ENCODE measurements at places on chromosomes 2 and 18.

- no peak for DNase-seq
These were observed 74.0 kb upstream of the FZD7 start for GRCh38 chr2:201959626-201960025.

- no peak for DNase-seq
These were observed 8.3 kb downstream of the FOSL2 start for GRCh38 chr2:28400921-28401320.

DNA sequence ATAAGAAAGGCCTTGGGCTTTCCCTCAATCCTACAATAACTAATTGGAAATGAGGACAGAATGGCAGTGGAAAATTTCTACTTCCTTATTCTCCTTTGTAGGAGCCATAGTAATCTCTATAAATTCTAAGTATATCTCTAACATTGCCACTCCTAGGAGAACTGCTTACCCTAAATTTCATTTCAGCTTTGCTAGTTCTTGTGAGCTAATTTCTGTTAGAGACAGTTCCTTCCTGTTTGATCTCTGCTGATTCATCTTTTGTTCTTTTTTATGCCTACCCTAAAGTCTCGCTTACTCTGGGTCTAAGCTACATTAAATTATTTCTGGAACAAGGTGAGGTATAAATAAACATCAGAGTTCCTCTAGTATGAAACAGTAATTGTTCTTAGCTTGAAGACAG is 25.7 kb downstream of the ABHD3 start:
- DNase-seq: no peak

DNA sequence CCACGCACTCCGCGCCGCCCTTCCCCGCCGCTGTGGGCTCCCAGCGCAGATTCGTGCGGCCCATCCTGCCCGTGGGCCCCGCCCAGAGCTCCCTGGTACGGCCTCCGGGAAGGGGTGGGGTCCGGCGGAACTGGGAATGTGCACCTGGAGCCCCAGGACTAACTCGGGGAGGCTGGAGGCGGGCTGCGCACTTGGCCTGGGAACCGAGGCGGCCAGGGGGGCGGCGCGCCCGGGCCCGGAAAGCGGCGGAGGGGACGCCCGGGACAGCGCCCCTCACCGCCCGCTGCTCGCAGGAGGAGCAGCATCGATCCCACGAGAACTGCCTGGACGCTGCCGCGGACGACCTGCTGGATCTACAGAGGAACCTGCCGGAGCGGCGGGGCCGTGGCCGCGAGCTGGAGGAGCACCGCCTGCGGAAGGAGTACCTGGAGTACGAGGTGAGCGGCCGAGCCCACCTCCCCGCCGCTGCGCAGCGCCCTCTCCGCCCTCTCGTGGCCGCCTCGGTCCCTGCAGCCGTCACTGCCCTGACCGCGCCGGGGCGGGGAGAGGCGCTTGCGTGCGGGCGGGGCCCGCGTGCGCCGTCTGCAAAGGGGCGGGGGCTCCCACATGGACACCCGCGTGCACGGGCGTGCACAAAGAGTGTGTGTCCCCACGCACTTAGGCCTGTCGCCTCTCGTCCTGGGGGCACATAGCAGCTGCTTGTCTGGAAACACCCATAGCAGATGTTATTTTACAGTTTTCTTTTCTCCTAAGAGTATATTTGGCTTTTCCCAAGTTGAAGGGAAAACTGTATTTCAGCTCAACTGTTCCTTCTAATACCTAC is 25.2 kb downstream of the PSD4 start:
- DNase-seq: no peak

- DNase-seq: no peak
These were observed 33.5 kb upstream of the ATG16L1 start for GRCh38 chr2:233217892-233218377.

DNA sequence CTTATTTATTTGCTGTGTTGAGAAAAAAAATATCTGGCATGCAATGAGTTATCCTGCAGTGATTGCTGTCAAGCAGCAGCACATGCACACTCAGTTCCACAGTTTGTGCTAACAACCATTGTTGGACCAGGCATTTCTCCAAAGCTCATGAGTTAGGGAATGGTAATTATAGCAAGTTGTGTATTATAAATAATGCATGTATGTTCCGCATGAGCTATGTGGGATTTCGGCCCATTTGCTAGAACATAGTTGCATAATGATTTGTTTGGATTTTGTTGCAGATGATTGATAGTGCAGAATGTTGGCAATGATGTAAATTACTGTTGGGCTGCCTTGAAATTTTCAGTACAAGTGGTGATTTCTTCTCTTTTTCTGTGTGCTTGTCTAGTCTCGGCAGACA is 10.7 kb downstream of the KCNJ3 start:
- peak; percentile 67 for DNase-seq

DNA sequence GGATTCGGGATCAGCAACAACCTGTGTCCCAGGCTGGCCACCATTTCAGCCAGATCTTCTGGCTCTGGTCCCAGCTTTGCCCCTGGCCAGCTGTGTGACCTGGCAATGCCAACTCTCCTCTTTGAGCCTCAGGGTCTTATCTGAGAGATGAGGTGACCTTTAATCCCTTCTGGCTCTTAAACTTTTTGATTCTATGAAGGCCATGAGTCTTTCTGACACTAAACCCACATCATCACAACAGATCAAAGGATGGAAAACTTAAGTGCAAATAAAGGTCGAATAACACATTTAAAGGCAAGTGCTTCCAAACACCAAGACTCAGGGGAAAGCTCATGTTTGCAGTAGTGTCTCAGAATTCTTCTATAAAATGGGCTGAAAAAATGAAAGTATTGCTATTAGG is 491.8 kb upstream of the NRP2 start:
- DNase-seq: no peak

GRCh38 chr2:70855667-70856066 is 20.1 kb upstream of the CD207 start:
- no peak for DNase-seq

DNA sequence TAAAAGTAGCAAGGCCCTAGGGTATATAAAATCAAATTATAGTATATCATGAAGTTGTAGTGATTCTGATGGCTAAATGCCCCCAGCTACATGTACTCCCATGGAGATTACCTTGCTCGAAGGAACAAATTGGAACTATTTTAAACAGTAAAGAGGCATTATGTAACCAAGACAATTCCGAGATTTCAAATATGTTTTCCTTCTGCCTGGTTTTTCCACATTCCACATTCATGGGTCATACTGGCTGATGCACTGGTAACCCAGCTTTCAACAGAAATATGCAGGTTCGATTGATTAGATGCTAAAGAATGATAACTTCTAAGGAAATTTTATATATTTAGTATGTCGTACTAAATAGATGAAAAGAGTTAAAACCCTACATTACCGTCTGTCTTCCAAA is 62.3 kb upstream of the MGAT4A start:
- DNase-seq: no peak

DNA sequence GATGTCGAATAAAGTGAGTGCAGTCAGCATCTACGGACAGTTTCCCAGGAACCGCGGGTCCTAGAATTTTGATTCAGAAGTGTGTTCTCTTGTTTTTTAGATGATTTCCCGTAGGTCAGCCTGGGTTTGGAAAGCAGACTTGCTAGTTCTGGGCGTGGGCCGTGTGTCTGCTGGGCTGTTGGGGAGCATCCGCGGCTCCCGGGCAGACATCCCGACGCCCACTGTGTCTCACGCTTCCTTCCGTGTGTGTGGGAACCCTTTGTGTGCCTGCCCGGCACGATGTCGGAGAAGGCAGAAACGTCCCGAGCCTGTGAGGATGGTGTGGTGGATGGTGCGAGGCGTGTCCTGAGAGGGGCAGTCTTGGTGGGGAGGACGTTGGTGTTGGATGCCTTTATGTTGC is 18.4 kb downstream of the CTDP1 start:
- no peak for DNase-seq

GRCh38 chr2:45728458-45728942 is 77.0 kb downstream of the PRKCE start:
- no peak for DNase-seq

DNA sequence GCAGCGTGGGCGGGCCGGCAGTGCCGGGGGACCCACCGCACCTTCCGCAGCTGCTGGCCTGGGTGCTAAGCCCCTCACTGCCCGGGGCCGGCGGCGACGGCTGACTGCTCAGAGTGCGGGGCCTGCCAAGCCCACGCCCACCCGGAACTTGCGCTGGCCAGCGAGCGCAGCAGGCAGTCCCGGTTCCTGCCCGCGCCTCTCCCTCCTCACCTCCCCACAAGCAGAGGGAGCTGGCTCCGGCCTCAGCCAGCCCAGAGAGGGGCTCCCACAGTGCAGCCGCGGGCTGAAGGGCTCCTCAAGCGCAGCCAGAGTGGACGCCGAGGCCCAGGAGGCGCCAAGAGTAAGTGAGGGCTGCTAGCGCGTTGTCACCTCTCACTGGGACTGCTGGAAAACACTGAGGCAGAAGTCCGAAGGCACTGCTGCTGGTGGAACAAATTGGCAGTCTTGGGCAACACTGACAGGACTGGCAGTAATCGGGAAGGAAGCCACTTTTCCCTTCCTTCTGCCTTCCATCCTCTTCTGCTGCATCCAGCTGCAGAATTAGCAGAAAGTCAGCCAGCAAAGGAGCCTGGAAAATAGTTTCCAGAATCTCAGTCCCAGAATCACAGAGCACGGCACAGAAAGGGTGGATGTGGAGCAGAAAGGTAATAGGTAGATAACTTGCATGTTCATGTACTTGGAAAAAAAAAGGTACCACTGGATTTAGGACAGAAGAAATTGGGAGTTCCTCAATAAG is 179.4 kb upstream of the FN1 start:
- DNase-seq: no peak

DNA sequence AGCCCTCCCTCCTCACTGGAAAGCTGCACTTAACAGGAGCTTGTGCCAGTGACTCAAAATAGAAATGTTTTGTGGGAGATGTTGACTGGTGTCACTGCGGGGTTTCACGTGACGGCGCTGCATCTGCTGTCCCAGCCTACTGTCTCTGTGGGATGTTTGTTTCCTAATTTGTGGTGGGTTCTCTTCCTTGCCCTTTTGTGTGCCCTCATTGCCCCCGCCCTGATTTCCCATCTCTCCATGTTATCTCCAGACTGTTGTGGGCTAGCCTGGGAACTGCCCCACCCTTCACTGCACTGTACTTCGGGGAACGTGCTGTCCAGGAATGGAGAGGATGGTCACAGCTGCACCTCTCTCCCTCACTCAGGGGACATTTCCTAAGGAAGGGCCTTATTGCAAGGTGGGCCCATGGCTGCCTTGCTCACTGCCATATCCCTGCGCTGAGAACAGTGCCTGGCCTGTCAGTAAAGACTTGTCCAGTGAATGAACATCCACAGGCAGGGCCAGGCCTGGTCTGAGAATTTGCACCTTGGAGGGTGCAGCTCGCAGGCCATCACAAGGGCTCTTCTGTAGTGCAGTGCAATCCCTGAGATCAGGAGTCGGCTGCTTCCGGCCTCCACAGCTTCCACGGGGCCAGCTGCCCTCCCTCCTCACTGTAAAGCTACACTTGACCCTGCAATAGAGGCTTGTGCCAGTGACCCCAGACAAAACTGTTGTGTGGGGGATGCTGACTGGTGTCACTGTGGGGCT is 18.1 kb downstream of the ZAP70 start:
- DNase-seq: no peak

- DNase-seq: no peak
These were observed 49.7 kb downstream of the SH3BP4 start for GRCh38 chr2:235001237-235002133.

DNA sequence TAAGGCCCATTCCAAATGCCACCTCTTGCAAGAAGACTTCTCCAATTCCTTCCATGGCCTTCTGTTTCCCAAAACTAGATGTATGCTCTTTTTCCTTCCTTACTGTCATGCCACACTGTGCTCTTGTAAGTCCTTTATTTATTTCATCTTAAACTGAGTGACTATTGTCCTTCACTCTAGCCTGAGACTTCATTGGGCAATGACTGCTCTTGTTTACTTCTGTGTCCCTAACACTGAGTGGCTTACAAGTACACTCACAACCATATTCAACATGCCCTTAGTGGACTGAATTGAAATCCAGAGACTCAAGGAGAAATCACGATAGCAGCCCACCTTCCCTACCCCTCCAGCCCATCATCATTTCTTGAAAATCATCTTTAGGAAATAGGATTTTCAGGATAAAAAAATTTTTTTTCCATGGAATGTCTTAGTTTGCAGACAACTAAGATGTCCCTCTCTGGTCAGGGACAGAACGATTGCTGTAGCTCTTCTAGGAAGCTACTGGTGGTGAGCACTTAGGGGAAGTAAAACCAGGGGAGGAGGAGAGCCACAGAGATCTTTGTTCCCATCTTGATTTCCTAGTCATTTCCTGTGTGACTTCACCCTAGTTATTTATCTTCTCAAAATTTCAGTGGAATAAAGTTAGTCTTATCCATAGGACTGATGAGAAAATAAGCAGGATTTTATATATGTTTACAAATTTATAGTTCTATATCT is 80.7 kb downstream of the CYRIA start:
- DNase-seq: no peak

GRCh38 chr2:162073888-162074631 is at the start of gene DPP4:
TSS of gene DPP4 (minus strand) at chr2:162074215. CDS start at chr2:162073981, 234 bp downstream.
- no peak for DNase-seq

DNA sequence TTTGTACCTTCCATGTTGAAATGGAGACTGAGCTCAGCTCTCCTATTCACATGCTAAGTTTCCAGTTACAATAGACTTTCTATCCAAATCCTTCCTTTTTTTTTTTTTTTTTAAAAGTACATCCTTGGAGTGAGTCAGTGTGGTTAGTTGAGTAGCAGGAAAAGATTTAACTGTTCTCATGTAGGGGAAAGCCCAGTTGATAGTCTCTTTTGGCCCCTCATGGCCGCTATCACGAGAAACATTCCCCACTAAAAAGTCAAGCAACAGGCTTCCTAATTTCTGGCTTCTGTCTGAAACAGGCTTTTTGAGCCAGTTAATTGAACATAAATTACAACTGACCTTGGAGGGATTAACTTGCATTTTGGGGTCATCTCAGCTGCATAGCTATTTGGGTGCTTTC is 161.3 kb downstream of the MEIS1 start:
- no peak for DNase-seq

DNA sequence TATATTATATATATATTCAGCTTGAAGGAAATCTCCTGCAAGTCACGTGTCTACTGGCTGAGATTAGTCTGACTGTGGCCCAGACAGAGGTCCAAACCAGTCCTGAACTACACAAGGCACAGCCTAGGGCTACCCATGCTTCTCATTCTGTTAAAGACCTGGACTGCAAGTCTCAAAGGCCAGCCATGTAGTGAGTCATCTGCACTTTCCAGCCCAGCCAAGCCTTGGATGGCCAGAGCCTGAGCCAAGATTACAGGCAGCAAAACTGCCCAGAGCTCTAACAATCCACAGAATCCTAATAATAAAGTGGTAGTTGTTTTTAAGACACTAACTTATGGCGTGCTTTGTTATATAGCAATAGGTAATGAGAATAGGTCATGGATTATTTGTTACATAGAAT is 259.6 kb downstream of the SS18 start:
- no peak for DNase-seq

Data from LNCaP clone FGC (cell line).